ENCODE measurements at places on chromosomes 4 and X.

DNA sequence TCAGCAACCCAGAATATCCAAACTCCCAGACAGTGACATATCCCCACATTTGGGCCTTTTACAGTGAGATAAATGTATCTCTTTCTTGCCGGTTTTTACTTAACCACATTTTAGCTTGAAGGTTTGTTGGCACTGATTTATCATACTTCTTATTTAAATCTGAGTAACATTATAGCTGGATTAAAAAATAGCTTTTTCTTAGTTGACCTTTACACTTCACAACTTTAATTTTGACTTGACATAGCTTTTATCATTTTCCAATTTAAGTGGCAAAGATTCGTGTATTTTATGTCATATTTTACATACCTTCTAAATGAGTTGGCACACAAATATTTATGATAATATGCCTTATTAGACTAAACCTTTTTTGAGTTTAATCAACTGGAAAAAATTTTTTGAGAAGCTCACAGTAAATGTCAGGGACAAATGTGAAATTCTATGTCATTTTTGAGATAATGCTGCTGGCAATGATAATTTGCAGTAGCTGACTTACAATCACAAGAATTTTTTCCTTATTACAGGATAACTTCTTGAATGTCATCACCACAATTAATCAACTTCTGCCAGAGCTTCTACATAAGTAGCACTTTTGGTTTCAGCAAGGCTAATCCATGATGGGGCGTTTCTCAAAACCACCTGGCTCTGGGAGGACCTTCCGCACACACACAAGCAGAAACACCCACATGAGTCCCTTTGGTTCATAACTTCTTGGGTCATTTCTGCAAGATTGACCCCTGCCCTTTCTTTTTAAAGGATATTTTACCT, 80.3 kb downstream of the SYTL5 start:
- H3K4me1 ChIP-seq = no peaks in the 10 kb centered on the region
- peaks cover 16% of the 10 kb centered on the region for H3K27me3 ChIP-seq
- no peak overlapping the region for H3K4me3 ChIP-seq
- H3K27ac ChIP-seq = no peak overlapping the region
- H3K36me3 ChIP-seq = no peaks in the 10 kb centered on the region

DNA sequence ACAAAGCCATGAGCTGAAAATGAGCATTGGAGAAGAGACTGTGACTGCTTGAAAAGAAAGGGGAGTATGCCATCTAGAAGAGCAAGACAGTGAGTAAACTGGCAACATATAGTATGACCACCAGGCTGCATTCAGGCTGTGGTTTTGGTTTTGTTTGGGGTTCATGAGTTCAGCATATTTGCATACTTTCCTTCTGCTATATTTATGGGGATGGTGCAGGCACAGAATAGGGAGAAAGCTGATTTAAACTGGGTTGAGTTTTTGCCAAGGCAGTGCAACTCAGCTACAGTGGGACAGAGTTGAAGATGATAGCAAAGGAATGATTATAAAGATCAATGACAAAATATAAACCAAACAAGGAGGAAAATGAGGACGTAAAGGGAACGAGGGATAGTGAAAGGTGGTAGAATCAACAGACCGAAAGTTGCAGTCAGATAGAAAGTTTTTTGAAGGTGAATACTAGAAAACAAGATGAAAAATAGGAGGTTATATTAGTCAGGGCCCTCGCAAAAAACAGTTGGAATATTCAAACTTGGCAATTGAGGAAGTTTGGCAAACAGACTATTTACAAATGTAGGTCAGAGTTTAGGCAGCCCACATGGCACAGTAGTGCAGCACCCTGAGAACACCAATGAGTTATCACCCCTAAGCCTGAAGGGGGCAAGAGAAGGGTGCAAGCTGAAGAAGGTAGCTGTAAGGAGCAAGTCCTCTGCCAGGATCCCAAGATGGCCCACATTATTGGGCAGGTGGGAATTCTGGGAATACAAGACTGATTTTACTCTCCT, 114.8 kb upstream of the MAP9 start:
- H3K27ac ChIP-seq = no peak overlapping the region
- peaks cover 10% of the 10 kb centered on the region for H3K27me3 ChIP-seq
- DNase-seq = no peak
- H3K36me3 ChIP-seq = no peaks in the 10 kb centered on the region

- H3K27me3 ChIP-seq = peaks cover 3% of the 10 kb centered on the region
- DNase-seq = no peak
- no peak overlapping the region for H3K27ac ChIP-seq
- no peaks in the 10 kb centered on the region for H3K36me3 ChIP-seq
These were observed 20.9 kb upstream of the PLA2G12A start for GRCh38 chr4:109750652-109751244.

DNA sequence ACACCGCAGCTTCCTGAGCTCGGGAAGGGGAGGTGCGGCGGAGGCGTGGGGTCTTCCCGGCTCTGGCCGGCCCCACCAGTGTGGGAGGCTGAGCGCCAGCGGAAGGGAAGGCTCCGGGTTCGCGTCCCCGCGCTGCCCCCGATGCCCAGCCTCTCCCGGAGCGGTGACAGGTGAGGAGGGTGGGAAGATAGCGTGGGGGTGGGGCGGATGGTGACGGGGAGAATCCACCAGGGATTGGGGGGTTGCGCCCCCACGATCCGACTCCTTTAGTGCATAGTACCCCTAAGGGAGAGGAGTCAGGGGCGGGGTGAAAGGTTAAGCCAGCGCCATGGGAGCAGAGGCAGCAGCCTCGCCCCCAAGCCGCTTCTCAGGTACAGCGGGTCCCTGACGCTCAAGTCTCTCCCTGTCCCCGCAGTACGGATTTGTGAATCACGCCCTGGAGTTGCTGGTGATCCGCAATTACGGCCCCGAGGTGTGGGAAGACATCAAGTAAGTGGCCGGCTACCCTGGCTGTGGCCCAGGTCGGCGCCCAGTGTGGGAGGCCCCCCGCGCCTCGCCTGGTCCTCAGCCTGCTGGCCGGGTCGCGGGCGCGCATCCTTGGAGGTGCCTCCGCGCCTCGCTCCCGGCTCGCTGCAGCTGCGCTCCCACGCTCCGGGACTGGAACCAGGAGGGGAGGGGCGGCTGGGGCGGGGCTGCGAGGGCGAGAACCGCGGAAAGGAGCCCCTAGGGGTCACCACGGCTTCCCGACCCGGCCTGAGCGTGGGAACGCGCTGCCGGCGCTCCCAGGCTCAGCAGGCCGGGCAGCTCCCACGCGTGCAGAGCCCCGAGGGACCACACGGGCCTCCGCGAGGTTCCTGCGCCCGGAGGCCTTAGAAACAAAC, 791 bp downstream of the GUCY1B1 start:
- peaks cover 41% of the 10 kb centered on the region for H3K27me3 ChIP-seq
- no peak overlapping the region for H3K27ac ChIP-seq
- peak; percentile 8 for DNase-seq
- peak overlapping the region; percentile 25 for H3K4me3 ChIP-seq
- no peaks in the 10 kb centered on the region for H3K36me3 ChIP-seq

GRCh38 chr4:5958199-5958735, 60.0 kb downstream of the C4orf50 start:
- no peaks in the 10 kb centered on the region for H3K27me3 ChIP-seq
- DNase-seq = no peak
- no peaks in the 10 kb centered on the region for H3K4me1 ChIP-seq
- H3K4me3 ChIP-seq = no peak overlapping the region
